ENCODE measurements at places on chromosomes 2 and 18.

DNA sequence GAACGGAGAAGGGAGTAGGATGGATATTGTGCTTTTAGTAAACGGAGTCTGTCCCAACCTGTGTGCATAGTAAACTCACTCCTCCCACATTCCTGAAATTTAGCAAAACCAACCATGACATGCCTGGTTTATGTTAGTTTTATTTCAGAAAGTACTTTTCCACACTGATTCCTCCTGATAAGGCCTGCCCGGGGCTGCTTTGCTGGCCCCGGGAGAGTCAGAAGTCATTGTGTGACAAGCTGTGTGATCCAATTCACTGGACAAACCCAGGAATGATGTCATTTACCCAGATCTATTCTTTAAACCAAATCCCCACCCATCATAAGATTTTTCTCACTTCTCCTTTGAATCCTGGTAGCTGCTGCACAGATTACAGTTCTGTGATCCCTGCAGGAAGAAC is 109.0 kb downstream of the SETBP1 start:
- no peak for DNase-seq

- DNase-seq = no peak
Measured at GRCh38 chr2:135667045-135667444, 74.6 kb upstream of the UBXN4 start.

- DNase-seq = no peak
Measured at GRCh38 chr2:7992612-7993602, 688.9 kb upstream of the ID2 start.

- DNase-seq = no peak
Measured at GRCh38 chr2:134231301-134231964, 22.4 kb upstream of the MGAT5 start.

DNA sequence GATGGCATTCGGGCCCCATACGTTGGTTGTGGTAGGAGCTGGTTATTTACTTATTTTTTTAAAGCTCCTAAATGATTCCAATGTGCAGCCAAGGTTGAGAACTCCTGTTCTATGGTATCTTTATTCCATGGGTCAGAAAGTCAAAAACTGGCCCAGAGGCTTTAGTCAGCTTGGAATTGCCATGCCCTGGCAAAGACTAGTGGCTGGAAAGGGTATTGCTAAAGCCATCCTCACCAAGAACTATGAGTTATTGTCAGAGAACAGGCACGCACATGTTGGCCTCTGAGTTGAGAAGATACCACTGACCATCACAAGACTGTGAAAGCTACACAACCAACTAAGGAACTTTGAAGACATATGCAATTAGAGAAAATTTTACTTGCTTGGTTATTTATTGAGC is 47.9 kb upstream of the ACMSD start:
- no peak for DNase-seq

DNA sequence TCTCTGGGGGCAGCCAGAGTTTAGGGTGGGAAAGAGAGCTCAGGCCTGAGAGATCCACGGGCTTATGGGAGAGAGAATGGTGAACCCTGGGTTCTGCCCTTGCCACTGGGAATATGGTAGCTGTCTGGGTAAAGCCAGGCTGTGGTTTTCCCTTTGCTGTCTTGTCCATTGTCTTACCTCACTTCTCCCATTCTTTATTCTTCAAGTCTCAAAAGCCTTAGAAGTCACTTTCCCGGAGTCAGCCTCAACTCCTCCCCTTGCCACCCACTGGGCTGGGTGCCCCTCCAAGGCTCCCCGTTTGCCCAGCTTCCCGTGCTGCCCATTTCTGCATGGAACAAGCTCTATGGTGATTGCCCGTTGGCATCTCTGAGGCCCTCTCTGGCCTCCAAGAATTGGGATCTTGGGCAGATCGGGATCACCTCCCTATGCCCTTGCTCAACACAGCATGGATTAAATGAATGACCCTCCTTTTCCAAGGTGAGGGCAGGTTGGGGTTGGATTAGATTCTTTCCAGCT is 228.2 kb downstream of the HAUS1 start:
- DNase-seq = no peak

- DNase-seq = no peak
Measured at GRCh38 chr18:73777356-73778031, 370.1 kb downstream of the FBXO15 start.

- no peak for DNase-seq
Measured at GRCh38 chr18:79332646-79333045, 63.1 kb upstream of the NFATC1 start.

- DNase-seq = no peak
Measured at GRCh38 chr18:12409469-12409868, 1.7 kb downstream of the PRELID3A start.

GRCh38 chr18:34695310-34695709 is 14.8 kb upstream of the DTNA start:
- DNase-seq = no peak

GRCh38 chr2:170503563-170503962 is 211.6 kb upstream of the SP5 start:
- no peak for DNase-seq

- peak; percentile 70 for DNase-seq
Measured at GRCh38 chr18:25350489-25351251, 1.3 kb downstream of the ZNF521 start.

DNA sequence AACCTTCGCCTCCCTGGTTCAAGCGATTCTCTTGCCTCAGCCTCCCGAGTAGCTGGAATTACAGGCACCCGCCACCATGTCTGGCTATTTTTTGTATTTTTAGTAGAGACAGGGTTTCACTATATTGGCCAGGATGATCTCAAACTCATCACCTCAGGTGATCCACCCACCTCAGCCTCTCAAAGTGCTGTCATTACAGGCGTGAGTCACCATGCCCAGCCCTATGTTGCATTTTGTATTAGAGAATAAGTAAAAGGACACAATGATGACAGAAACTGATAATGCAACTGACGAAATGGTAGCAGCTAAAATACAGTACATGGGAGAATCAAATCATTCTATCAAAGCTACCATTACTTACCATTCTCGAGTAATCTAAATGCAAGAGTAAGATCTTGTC is 276.7 kb downstream of the DSEL start:
- no peak for DNase-seq

- no peak for DNase-seq
Measured at GRCh38 chr2:80252294-80252986, 52.1 kb downstream of the LRRTM1 start.

DNA sequence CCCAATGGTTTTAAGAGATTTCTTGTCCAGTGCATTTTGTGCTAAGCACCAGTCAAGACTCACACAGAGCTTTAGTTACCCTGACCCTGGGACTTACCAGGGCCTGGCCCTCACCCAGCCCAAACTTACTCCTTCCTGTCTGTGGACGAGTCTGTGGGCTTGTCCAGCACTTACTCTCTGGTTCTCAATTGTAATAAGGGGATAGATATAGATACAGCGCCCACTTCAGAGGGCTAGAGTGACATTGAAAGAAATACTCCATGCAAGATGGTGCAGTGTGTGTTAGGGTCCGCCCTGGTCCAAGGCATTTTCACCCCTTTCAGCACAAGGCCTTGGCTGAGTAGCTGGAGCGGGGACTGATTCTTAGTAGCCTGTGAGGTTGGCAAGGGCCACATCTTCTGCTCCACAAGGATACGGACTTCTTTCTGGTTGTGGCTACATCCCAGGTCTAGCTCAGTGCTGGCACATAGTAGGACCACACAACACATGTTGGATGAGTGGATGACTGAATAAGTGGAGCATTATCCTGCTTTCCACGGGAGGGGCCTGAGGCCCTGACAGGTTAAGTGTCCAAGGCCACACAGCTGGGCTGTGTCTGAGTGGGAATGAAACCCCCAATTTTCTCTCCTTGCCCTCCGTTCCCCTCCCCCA is 3.8 kb upstream of the ARID5A start:
- DNase-seq = no peak

- no peak for DNase-seq
Measured at GRCh38 chr2:238717084-238717483, 130.8 kb upstream of the TWIST2 start.

- DNase-seq = no peak
Measured at GRCh38 chr2:68157002-68157401, 686 bp upstream of the PNO1 start.

- DNase-seq = peak; percentile 4
Measured at GRCh38 chr2:106886916-106887758, 1.2 kb upstream of the ST6GAL2 start.

DNA sequence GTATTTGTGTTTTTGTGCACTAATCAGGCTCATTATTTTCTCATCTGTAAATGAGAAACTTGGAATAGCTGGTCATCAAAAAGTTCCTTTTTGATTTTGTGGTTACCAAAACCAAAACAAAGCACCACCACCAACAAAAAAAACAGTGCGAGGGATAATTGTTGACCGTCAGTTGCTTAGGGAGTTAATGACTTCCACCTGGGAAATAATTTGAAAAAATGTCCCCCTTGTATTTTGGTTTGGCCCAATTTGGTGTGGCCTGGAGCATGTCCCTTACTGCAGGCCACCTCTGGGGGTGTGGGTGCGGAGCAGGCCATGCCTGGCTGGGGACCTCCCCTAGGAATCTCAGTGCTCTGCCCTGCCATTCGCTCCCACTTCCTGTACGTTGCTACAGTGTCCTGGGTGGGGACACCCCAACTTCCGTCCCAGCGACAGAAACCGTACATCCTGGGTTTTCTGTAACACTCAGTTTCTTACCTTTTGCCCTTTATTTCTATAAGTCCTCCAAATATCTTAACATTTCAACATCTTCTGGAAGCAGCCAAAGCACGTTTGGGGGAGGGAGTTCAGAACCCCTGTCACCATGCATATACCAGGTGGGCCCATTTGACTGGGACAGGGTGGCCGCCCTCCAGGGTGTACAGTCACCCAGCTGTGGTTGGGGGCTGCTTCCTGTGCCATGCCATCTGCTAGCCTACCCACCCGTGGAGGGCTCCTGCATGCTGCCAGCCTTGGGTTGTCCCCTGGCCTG is 31.3 kb downstream of the NCK2 start:
- DNase-seq = peak; percentile 91

- no peak for DNase-seq
Measured at GRCh38 chr18:61605376-61606067, 272.3 kb downstream of the CDH20 start.

DNA sequence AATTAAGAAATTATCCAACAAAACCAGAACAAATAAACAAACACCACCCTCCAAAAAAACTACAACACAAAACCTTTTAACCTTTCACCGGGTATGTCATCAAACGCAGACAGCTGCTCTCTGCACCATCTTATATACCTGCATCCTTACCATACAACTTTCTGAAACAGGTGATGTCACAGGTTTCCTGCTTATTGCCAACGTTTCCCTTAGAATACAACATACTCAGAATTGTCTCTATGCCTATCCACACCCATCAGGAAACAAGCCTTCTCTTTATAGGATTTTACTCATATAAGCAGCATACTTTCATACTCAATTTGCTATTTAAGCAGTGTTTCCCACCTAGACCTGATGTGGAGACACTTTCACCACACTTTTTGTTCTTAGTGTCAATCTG is 181.0 kb downstream of the DYM start:
- DNase-seq = no peak

DNA sequence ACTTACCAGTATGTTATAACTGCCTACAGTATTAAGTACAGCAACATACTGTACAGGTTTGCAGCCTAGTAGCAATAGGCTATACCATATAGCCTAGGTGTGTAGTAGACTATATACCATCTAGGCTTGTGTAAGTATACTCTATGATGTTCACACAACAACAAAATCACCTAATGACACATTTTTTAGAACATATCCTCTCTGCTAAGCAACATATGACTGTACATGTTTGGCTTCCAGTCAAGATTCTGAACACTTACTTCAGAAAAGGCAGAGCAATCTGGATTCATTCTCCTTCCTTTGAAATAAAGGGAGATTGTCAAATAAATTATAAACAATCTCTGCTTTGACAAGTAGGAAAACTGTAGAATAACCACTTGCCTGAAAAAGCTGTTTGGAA is 81.8 kb downstream of the EXOC6B start:
- no peak for DNase-seq

GRCh38 chr2:60581433-60582282 is 28.2 kb upstream of the BCL11A start:
- peak; percentile 89 for DNase-seq

- DNase-seq = peak; percentile 31
Measured at GRCh38 chr2:197265036-197265435, 45.5 kb downstream of the ANKRD44 start.

GRCh38 chr2:9914384-9915065 is 37.0 kb upstream of the GRHL1 start:
- no peak for DNase-seq

DNA sequence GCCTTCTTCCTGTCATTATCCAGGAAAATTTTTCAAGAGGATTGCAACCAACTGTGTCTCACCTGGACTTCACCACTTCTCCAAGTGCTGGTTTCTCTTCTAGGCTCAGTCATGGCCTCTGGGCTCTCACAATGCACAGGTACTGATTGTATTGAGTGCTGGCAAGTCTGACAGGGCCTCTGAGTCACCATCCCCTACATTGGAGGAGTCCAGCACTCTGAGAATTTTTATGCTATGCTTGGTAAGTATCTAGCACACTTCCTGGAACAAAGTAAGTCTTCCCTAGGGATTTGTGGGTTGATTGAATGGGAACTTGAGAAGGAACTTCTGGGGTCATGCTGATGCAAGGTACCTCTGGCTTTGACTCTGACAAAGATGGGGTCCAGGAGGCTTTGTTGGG is 147.2 kb upstream of the CELF4 start:
- no peak for DNase-seq

- DNase-seq = no peak
Measured at GRCh38 chr2:152508446-152508845, 173.5 kb downstream of the FMNL2 start.

DNA sequence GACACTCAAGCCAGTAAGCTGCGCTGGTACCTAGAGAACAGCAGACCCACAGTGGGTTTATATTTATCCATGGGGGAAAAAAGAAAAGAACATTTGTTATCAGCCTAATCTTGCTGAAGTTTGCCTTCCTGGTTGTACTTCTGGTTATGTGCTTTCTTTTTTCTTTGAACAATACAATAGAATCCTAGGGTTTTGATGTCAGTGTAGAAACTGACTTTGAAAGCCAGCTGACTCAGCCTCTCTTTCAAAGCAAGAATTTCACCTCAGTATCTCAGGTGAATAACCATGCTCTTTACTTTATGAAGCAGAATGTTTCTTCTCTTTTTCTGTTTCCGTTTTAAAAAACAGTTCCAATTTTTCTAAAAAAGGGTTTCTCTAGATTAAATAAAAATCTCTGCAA is 78.4 kb downstream of the CD8B2 start:
- DNase-seq = no peak

GRCh38 chr2:217151509-217152206 is 291.8 kb upstream of the TNP1 start:
- DNase-seq = no peak

GRCh38 chr2:238439917-238440316 is 13.2 kb downstream of the ASB1 start:
- DNase-seq = no peak

GRCh38 chr2:158463496-158464095 is 6.8 kb downstream of the PKP4 start:
- DNase-seq = no peak

- DNase-seq = peak; percentile 23
Measured at GRCh38 chr2:104860451-104860790, 6.5 kb downstream of the POU3F3 start.
